ENCODE measurements at places on chromosomes 1 and 21.

- peak; percentile 82 for DNase-seq
These were observed 582 bp downstream of the ORC1 start for GRCh38 chr1:52403566-52404115.

DNA sequence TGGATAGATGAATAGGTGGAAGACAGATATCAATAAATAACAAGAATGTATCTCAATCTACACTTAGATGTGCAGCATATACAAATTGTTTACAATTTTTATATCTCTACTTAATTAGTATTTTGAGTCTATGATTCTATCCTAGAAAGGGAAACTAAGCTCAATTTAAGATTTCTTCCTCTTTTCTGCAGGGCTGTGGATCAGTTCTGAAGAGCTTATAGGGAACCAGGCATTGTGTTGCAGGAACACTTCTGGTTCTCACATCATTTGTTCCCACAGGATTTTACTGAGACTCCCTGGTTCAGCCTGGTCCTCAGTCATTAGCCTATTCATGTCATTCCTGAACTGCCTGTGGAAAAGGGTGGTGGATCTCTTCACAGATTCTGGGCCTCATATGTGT, 105.8 kb downstream of the TNFSF18 start:
- peak; percentile 38 for DNase-seq

GRCh38 chr1:177585302-177586220, 384.3 kb downstream of the SEC16B start:
- DNase-seq: no peak

- DNase-seq: no peak
These were observed 7.3 kb upstream of the STUM start for GRCh38 chr1:226541231-226541630.

GRCh38 chr1:52636721-52637695, 4.0 kb downstream of the SHISAL2A start:
- DNase-seq: peak; percentile 38

GRCh38 chr1:29425631-29426030, 189.3 kb downstream of the PTPRU start:
- DNase-seq: no peak

- no peak for DNase-seq
These were observed 121.4 kb downstream of the TGFBR3 start for GRCh38 chr1:91764471-91765115.

DNA sequence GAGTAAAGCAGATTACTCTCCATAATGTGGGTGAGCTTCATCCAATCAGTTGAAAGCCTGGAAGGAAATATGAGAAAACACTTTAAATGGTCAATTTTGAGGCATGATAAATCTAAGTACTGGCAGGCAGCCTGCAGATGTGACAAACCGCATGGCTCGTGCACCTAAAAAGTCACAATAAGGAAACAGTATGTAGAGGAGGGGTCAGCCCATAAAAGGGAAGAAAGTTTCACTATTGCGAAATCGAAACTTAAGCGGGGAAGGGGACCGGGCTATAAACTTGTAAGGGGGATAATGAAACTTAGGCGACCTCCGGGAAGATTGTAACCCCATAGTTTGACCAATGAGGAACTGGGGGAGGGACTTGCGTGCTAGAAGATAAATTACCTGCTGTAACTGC, 109.8 kb downstream of the PLPPR4 start:
- DNase-seq: peak; percentile 3

GRCh38 chr1:36178471-36179219, 22.7 kb downstream of the MAP7D1 start:
- no peak for DNase-seq

DNA sequence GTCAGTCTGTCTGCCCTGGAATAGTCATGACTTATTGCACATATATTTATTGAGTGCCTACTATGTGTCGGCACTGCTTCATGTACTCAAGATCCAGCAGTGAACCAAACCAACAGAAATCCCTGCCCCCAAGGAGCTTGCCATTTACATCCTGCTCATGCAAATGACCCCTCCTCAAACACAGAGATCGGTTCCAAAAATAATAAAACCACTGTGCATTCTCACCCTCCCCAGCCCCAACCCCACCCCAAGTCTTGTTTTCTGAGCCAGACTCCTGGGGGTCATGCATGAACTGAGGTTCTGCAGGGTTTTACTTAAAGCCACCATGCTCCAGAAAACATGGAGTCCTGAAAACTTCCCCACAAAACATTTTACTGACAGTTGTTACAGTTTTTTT, 61.9 kb downstream of the KIAA0040 start:
- no peak for DNase-seq

- DNase-seq: no peak
These were observed 469.0 kb upstream of the USP24 start for GRCh38 chr1:55684131-55684650.

DNA sequence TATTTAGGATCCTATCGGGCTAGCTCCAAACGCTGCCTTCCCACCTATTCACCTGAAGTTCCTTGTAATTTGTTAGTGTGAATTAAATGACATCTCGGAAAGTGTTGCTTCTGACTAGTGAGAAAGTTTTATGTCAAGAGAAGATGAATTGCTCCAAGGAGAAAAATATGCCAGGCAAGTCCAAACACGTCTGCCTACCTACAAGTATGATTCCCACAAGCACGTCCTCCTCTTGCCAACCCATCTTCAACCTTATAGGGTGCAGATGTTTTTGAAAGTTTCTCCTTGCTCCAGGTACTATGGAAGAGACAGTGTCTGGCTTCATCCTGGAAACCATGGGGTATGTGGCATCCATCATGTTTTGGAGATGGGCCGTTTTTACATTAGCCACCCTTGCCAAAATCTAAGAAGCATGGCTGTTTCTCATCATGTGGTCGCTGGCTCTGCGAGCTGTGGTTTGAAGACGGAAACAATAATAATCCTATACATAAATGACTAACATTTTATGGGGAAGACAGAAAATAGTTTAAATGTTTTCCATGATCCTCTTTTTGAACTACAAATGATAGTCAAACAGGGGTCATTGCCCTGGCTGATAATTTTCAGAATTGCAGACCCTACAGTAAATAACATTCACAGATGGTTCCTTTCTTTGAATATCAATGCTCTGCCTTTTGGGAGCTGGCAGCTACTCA, 505.8 kb downstream of the SMYD3 start:
- no peak for DNase-seq

DNA sequence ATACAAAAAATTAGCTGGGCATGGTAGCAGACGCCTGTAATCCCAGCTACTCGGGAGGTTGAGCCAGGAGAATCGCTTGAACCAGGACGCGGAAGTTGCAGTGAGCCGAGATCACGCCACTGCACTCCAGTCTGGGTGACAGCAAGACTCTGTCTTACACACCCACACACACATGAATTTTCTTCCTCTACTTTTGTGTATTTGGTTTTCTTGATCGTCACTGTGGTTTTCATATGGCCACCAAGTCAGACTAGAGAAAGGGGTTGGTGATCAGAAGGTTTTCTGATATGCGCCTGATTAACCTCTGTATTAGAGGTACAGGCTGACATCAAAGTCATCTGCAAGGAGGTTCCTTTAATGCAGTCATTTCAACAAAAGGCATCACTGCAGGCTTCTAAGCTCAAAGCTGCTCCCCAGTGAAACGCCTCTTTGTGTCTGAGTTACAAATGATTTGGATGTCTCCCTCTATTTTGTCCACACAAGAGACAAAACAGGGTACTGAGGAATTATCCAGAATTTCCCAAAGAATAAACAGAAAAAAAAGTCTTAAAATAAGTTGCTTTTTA, 11.1 kb downstream of the SH2D1B start:
- DNase-seq: no peak

DNA sequence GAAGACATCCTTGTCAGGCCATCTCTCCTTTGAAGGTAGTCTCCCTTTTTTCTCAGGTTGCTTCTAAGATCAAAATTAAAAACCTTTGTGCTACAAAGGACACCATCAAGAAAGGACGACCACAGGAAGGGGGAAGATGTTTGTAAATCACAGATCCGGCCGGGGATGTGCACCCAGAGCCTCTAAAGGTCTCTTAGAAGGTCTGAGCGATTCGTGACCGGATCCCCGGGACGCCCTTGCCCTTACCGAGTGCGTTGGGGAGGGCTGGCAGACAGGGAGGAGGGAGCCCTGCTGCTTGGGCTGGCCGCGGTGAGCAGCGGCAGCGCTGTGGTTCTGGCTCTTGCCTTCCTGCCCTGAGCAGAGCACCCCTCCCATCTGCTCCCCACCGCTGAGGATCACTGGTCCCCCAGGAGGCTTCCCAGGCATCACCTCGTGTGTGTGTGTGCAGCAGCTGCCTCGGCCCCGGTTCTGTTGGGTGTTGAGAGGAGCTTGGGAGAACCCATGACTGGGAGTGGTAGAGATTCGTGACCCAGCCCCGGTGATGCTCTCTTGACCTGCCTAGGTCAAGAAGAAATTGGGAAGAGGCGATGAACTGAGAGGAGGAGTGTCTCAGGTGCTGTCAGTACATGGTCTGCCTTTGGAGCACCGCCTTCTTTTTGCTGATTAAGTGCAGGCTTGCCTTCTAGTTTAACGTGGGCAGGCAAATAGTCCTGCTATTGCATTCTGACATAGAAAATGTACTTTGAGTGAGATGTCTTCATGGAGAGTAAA, 34.5 kb downstream of the AGPAT3 start:
- DNase-seq: no peak

- no peak for DNase-seq
These were observed 66.7 kb upstream of the MRPS6 start for GRCh38 chr21:34006611-34007168.

GRCh38 chr1:96722161-96722922, 758 bp downstream of the PTBP2 start:
- no peak for DNase-seq

DNA sequence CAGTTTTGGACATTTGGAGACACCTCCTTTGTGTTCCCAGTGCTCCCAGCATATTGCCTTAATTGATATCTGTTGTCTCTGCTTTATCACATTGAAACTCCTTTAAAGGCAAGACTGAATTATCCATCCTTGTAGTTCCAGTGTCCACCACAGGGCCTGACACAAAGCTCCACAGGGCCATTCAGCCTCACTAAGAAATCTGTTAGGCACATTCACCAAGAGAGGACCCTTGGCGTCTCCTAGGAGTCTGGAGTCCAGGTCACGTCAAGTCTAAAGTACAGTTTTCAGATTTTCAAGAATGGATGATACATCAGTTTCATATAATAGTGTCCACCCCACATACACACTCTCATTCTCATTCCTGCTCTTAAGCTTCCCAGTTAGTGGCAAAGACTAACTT, 4.8 kb downstream of the ACP6 start:
- DNase-seq: no peak

DNA sequence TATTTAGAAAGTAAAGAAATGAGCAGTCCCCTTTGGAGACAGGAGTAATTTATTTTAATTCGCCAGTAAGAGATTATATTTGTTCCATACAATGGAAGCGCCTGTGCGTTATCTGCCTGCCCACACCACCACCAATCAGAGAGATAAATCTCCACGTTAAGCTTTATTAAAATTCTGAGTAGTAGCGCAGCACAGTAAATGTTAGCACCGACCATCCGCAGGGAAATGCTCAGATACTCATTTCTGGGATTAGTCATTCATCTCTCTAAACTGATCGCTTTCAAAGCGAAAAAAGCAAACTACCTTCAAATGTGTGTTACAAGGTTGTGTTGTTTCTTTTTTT, 1.2 kb downstream of the ETS2 start:
- DNase-seq: no peak

GRCh38 chr1:178945763-178946266, 74.9 kb upstream of the ANGPTL1 start:
- no peak for DNase-seq

GRCh38 chr1:163047951-163048659, 21.1 kb upstream of the RGS4 start:
- no peak for DNase-seq

DNA sequence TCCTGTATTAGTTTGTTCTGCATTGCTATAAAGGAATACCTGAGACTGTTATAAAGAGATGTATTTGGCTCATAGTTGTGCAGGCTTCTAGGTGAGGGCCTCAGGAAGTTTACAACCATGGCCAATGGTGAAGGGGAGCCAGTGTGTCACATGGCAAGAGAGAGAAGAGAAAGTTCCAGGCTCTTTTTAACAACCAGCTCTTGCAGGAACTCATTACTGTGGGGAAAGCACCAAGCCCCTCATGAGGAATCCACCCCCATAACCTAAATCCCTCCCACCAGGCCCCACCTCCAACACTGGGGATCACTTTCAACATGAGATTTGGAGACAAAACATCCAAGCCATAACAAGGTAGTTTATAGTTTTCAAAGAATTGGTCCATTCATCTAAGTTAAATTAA, 5.0 kb upstream of the MEAF6 start:
- DNase-seq: no peak

- DNase-seq: no peak
These were observed 13.2 kb downstream of the MEGF6 start for GRCh38 chr1:3598051-3598491.

DNA sequence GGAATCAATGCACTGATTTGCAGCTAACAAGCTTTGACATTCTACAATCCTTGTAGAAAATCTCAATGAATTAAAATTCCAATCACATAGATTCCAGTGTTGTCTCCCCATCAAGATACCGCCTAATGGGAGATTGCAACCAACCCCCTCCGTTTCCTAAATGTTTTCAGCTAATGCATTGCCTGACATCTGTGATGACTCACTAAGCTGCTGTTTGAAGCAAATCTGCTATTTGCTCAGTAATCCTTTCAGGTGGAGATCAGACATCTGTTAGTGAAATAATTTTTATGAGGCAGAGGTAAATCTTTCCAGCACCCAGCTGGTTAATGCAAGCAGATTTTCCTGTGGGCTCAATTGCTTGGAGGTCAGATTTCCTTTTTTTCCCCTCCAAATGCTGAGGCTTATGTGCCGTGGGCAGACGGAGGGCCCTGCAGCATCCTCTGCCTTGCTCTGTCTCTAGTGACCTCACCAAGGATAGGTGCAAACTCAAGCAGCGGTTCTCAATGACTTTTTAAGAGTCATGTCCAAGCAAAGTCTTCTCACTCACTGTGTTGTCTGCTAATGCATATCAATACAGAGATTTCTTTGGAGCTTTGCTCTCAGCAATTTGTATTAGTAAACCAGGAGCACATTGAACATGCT, 91.1 kb upstream of the RAB3GAP2 start:
- DNase-seq: no peak

GRCh38 chr21:38350684-38351083, 93.9 kb downstream of the KCNJ15 start:
- DNase-seq: no peak

GRCh38 chr1:31374511-31375196, 1.8 kb upstream of the FABP3 start:
- no peak for DNase-seq

DNA sequence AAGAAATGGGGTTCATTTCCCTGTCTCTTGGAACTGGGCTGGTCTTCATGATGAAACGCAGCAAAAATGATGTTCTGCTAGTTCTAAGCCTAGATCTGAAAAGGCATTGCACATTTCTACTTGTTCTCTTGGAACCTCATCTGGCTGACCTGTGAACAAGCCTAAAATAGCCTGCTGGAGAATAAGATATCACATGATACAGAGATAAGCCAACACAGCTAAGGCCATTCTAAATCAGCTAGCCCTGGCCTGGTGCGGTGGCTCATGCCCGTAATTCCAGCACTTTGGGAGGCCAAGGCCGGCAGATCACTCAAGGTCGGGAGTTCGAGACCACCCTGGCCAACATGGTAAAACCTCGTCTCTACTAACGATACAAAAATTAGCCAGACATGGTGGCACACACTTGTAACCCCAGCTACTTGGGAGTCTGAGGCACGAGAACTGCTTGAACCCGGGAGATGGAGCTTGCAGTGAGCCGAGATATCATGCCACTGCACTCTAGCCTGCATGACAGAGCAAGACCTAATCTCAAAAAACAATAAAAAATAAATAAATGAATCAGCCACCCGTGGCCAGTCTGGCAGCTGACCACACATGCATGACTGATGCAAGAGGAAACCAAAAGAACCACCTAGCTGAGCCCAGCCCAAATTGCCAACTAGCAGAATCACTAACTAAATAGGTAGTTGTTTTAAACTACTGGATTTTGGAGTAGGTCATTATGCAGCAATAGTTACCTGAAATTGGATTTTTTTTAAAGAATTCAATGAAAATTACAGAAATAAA, 18.0 kb downstream of the CD244 start:
- DNase-seq: no peak
